Stimulated activated CD4-positive, alpha-beta T cell treated with anti-CD3 and anti-CD28 coated beads, Interleukin-4, amount 100 ng/mL, for 4 hours (primary cell): ENCODE measurements at places on chromosomes 2 and 18.

- DNase-seq = no peak
These were observed 4.5 kb downstream of the RBKS start for GRCh38 chr2:27885661-27886060.

- DNase-seq = no peak
These were observed 2.4 kb upstream of the SATB2 start for GRCh38 chr2:199460101-199460671.

- no peak for DNase-seq
These were observed 48.3 kb upstream of the NRP2 start for GRCh38 chr2:205633994-205634393.

- DNase-seq = no peak
These were observed 304.0 kb downstream of the LNPK start for GRCh38 chr2:175698061-175698460.

GRCh38 chr18:374721-375168, 106.9 kb upstream of the THOC1 start:
- DNase-seq = no peak

DNA sequence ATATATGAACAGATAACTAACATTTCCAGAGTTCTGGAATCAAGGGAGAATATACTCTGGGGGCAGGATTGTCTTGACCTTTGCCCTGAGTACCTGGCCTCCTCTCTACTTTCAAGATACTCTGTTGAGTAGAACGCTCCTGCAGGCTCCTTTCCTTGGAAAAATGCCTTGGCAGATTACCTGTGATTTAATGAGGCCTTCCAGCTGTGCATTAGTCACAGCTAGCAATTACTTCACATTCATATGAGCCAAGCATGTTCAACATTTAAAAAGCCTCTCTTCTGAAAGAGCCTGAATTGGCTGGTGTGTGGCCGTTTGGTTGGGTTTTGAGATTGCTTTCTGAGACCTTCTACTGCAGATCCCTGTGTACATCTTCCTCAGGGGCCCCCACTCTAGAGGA, 142.2 kb downstream of the PLCL1 start:
- DNase-seq = no peak

- no peak for DNase-seq
These were observed 137.4 kb downstream of the CALCRL start for GRCh38 chr2:187310701-187311100.

GRCh38 chr2:64697297-64698176, 43.8 kb upstream of the SERTAD2 start:
- DNase-seq = no peak

DNA sequence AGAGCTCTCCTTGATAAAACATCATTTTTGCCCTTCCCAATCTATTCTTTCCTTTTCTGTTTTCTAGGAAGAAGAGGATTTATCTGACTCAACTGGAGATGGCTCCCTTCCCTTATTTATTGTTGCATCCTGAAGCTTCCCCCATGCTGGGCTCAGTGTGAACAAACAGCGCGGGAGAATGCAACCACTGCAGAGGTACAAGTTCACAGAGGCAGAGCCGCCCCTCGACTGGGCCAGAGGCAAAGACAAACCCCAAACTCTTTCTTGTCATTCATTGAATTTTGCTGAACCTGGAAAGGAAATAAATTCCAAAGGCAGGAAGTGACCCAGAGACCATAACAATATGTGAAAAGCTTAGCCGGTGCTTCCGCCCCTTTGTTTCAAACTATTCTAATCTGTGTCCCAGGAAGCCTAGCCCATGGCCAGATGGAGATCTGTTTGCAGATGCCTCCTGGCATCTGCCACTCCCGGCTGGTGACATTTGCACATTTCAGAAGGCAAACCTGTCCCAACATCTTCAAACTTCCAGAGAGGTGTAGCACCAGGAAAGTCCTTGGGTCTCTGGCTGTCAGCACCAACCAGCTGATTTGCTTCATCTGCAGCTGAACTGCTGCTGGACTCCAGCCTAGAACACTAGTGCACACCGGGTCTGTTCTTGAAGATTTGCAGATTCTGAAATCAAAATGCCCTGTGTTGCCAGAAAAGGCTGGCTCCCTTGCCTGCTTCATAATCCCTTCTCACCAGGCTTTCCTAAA, 79.4 kb upstream of the MAP4K3 start:
- DNase-seq = no peak

- no peak for DNase-seq
These were observed 83.8 kb downstream of the DOCK10 start for GRCh38 chr2:224958462-224958857.

DNA sequence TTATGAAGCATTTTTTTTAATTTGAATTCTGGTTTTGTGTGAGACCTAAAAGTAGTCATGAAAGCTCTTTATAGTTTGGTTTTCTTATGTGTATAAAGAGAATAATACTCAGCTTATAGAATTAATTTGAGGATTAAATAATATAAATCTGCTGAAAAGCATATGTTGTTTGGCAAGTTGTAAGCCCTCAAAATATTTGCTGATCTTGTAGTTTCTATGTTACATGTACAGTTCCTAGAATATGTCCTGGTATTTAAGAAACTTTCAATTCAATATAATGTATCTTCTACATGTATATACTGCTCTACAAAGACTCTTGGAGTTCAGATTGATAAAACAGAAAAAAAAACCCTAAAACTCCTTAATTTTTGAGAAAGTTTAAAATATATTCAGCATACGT, 605.5 kb upstream of the FAM98A start:
- DNase-seq = no peak

GRCh38 chr2:227079726-227080125, 84.3 kb downstream of the COL4A4 start:
- DNase-seq = no peak

- DNase-seq = no peak
These were observed 65.6 kb downstream of the CYB5A start for GRCh38 chr18:74226156-74226555.

GRCh38 chr2:12679550-12680072, 37.1 kb upstream of the TRIB2 start:
- no peak for DNase-seq

- DNase-seq = no peak
These were observed 5.6 kb upstream of the TNS1 start for GRCh38 chr2:218008060-218009040.
